ENCODE measurements at places on chromosomes 2 and 18. TPM values are rescaled to one million over a fixed set of nuclear protein-coding genes. Genes with fewer than 3 reads are reported as not detected.

- H3K36me3 ChIP-seq: no peaks in the 10 kb centered on the region
- H3K4me3 ChIP-seq: no peak overlapping the region
- no peak overlapping the region for H3K27ac ChIP-seq
Observed at GRCh38 chr2:189798312-189799029, 14.2 kb downstream of the PMS1 start.

DNA sequence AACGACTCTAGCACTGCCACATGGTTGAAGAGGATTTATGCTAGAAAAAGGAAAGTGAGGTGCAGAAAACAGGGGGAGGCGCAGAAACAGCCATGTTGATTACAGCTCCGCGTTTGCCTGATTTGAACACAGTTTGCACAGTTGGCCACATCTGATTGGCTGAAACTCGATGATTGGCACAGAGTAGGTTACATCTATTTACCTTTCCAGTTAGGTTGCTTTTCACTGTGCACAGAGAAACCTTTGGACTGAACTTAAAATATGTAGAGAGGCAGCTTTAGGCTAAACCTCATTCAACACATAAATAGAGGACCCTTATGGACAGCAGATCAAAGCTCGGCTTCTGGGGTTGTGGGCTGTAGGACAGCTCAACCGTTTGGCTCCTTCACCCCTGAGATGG is 153.7 kb upstream of the APCDD1 start:
- peaks cover 42% of the 10 kb centered on the region for H3K4me1 ChIP-seq
- no peak overlapping the region for H3K27ac ChIP-seq
- H3K4me3 ChIP-seq: no peak overlapping the region

- no peak for DNase-seq
- H3K27ac ChIP-seq: no peak overlapping the region
- H3K36me3 ChIP-seq: no peaks in the 10 kb centered on the region
- H3K27me3 ChIP-seq: no peaks in the 10 kb centered on the region
Observed at GRCh38 chr2:113050921-113051895, 1.5 kb downstream of the IL36B start.

DNA sequence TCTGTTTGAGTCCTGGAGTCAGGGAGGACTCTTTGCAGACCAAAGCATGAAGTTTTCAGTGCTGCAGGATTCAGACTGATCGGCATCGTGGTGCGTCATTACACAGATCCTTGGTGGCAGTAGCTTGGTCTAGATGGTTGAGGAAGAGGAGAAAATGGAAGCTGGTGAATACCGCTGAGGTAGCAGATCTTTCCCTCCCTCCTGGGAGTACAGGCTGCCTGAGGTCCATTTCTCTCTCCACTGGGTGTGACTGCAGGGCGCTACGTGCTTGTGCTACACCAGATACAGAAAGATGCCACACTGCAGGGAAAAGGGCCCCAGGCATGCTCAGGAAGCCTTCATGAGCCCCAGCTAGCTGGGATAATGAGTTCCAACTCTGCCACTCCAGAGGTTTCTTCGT is 3.3 kb upstream of the CNDP1 start:
- no peak overlapping the region for H3K4me3 ChIP-seq
- H3K27me3 ChIP-seq: no peaks in the 10 kb centered on the region
- no peak for DNase-seq
- no peak overlapping the region for H3K27ac ChIP-seq
- H3K4me1 ChIP-seq: no peaks in the 10 kb centered on the region

GRCh38 chr2:237534380-237534779 is 32.0 kb upstream of the PRLH start:
- H3K4me3 ChIP-seq: no peak overlapping the region
- H3K27ac ChIP-seq: no peak overlapping the region
- H3K36me3 ChIP-seq: no peaks in the 10 kb centered on the region
- H3K4me1 ChIP-seq: no peaks in the 10 kb centered on the region
- DNase-seq: no peak

DNA sequence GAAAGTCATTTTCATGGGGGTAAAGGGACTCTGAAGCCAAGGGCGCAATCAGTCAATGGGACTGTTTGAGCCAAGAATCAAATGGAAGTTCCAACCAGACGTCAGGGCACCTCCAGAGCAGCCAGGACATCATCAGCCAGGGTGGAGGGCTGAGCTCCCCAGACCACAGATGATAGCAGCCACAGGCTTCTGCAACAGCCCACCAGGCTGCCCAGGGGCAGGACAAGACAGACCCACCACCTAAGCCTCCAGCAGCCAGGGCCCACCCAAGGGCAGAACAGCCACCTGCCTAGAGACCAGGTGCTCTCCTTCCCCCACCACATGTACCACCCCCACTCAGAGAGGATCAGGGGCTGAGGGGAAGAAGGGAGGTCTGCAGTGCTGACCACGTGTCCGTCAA is 53.8 kb upstream of the SLC66A3 start:
- H3K27ac ChIP-seq: no peak overlapping the region
- no peak for DNase-seq
- H3K4me3 ChIP-seq: no peak overlapping the region
- no peaks in the 10 kb centered on the region for H3K4me1 ChIP-seq

- H3K27ac ChIP-seq: peak overlapping the region; percentile 98
- peak; percentile 92 for DNase-seq
- no peaks in the 10 kb centered on the region for H3K27me3 ChIP-seq
- H3K4me3 ChIP-seq: peak overlapping the region; percentile 91
Observed at GRCh38 chr2:135985826-135986393, 484 bp upstream of the DARS1 start.

Gene FAM228A
- total RNA-seq: 0.66 TPM

- no peak for DNase-seq
- H3K27ac ChIP-seq: no peak overlapping the region
- H3K27me3 ChIP-seq: no peaks in the 10 kb centered on the region
- no peaks in the 10 kb centered on the region for H3K4me1 ChIP-seq
- H3K4me3 ChIP-seq: no peak overlapping the region
Observed at GRCh38 chr2:45928946-45929345, 277.5 kb downstream of the PRKCE start.

DNA sequence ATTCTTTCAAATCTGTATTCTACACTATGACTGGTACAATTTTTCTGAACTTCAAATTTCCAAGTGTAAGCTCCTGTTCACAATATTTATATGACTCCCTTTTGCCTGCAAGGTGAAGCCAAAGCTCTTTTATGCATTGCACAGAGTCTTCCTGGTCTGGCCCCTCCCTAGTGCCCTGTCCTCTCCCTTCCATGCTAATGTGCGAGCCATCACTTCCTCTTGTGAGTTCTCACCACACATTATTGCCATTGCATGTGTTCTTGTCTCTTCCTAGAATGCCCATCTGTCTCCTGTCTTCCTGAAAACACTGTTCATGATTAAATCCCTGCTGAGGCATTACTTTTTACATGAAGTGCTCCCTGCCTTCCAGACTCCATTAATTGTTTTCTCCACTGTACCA is 169.9 kb downstream of the MC4R start:
- H3K36me3 ChIP-seq: no peaks in the 10 kb centered on the region
- no peak overlapping the region for H3K27ac ChIP-seq
- peaks cover 7% of the 10 kb centered on the region for H3K4me1 ChIP-seq

DNA sequence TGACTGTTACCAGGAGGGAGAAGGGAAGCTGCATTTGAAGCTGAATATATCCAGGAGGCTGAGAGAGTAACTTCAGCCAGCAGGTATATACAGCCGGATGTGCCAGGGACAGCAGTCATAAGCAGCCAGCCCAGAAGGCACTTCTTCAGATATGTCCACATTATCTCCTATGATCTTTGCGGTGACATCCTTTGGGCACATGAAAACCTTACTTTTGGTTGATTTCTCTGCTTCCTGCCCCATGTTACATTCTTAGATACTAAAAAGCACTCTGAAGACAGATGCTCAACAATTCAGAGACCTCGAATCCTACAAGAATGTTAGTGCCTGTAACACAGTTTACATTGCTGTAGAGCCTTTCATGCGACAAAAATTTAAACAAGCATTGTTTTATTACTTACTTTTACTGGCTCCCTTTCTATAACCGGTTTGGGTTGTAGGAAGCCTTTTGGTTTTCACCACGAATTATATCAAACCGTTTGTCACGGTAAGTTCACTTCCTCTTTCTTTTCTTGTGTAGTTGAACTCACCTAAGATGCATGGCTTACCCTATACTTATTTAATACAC is 50.3 kb upstream of the TLK1 start:
- peak; percentile 56 for DNase-seq
- H3K4me1 ChIP-seq: peaks cover 13% of the 10 kb centered on the region
- H3K36me3 ChIP-seq: no peaks in the 10 kb centered on the region

Gene HOXD8
- 1.5 TPM for total RNA-seq

Gene TSPYL6
- total RNA-seq: not detected

Gene SOWAHC
- total RNA-seq: 7.3 TPM

Gene SP140
- total RNA-seq: 6.6 TPM

DNA sequence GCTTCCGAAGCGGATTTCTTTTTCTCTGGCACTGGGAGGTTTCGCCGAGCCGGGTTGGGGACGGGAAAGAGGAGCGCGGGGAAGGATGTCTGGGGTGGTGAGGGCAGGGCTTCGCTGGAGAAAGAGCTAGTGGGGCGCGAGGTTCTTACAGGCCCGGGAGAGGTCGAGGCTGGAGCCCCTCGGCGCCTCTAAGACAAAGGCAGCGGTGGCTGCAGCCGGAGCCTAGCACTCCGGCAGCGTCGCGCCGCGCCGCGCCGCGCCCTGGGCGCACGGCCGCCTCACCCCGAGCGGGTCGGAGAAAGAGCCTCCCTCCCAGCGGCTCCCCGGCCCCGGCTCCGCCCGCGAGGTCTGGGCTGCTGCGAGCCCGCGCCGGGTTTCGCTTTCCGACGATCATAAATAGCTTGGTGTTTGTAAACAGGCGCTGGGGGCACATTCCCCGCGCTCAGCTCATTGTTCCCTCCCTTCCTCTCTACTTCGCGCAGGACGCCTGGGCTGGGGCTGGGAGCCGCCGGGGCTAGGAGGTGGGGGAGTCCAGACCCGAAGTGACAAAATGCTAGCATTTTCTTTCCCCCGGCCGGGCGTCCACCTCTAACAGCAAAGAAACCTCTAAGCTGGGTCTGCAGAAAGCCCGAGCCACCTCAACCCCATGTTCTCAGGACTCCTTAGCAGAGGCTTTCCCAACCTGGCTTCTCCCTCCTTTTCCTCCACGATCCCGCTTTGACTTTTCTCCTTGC is 813 bp upstream of the MEIS1 start:
- peak overlapping the region; percentile 44 for H3K4me3 ChIP-seq
- peaks cover 6% of the 10 kb centered on the region for H3K4me1 ChIP-seq
- DNase-seq: no peak
- H3K27ac ChIP-seq: peak overlapping the region; percentile 64
- H3K36me3 ChIP-seq: no peaks in the 10 kb centered on the region

GRCh38 chr2:130310881-130311280 is 31.8 kb upstream of the IMP4 start:
- no peaks in the 10 kb centered on the region for H3K4me1 ChIP-seq
- no peak overlapping the region for H3K4me3 ChIP-seq
- no peaks in the 10 kb centered on the region for H3K36me3 ChIP-seq
- no peaks in the 10 kb centered on the region for H3K27me3 ChIP-seq
- DNase-seq: no peak
- H3K27ac ChIP-seq: no peak overlapping the region

- H3K27ac ChIP-seq: no peak overlapping the region
- H3K4me1 ChIP-seq: no peaks in the 10 kb centered on the region
Observed at GRCh38 chr2:10989151-10989550, 77.4 kb downstream of the KCNF1 start.

Gene FEV
- total RNA-seq: not detected

Gene HNRNPA3
- total RNA-seq: 30.9 TPM

- no peaks in the 10 kb centered on the region for H3K27me3 ChIP-seq
- no peaks in the 10 kb centered on the region for H3K36me3 ChIP-seq
- H3K27ac ChIP-seq: peak overlapping the region; percentile 75
- no peak overlapping the region for H3K4me3 ChIP-seq
- peak; percentile 79 for DNase-seq
Observed at GRCh38 chr2:26519396-26520147, 41.6 kb upstream of the OTOF start.

- H3K36me3 ChIP-seq: peaks cover 54% of the 10 kb centered on the region
- no peak overlapping the region for H3K4me3 ChIP-seq
- DNase-seq: no peak
- H3K4me1 ChIP-seq: no peaks in the 10 kb centered on the region
- H3K27ac ChIP-seq: no peak overlapping the region
Observed at GRCh38 chr2:241894056-241894641, 24.6 kb downstream of the RTP5 start.

Gene NCKAP5
- 2.0 TPM for total RNA-seq

DNA sequence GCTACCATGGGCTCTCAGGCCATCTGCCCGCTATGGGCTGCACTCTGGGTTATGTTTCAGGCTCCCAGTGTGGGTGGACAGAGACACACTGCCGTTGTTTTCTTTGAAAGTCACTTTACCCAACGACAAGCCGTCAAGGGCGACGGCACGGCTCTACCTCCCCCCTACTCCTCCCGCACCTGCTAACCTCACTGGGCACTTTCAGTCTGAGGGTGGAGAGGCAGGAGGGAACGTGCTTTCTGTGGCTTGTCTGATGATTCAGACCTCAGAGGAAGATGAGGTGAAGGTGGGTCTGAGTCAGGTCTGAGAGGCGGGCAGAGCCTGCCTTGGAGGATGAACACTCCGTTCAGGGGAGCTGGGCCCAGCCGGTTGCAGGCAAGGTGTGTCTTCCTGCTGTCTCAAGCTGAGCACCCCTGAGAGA is 147.6 kb upstream of the HDAC4 start:
- H3K4me1 ChIP-seq: peaks cover 96% of the 10 kb centered on the region
- DNase-seq: peak; percentile 52
- no peak overlapping the region for H3K4me3 ChIP-seq
- no peaks in the 10 kb centered on the region for H3K36me3 ChIP-seq
- peak overlapping the region; percentile 46 for H3K27ac ChIP-seq

DNA sequence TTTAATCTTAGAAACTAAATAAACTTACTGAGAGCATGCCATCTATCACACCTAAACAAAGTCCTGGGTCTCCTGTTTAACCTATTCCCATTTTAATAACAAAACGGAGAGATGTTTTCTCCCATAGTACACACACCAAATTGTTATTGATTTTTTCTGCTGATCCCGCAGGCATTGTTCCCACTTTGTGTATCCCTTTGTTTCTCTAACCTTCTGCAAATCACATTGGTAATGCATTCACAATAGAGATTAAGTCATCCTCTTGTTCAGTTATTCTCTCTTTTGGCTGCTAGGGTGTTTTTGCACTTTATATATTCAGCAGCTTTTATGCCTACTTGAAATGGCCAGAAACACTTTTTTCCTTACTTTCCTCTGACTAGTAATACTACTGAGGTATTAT is 1071.9 kb upstream of the CDH2 start:
- no peak overlapping the region for H3K27ac ChIP-seq
- no peak overlapping the region for H3K4me3 ChIP-seq
- H3K36me3 ChIP-seq: no peaks in the 10 kb centered on the region
- DNase-seq: no peak

GRCh38 chr2:16816016-16816415 is 150.4 kb upstream of the CYRIA start:
- DNase-seq: no peak
- no peaks in the 10 kb centered on the region for H3K4me1 ChIP-seq
- H3K27ac ChIP-seq: no peak overlapping the region
- H3K4me3 ChIP-seq: no peak overlapping the region

DNA sequence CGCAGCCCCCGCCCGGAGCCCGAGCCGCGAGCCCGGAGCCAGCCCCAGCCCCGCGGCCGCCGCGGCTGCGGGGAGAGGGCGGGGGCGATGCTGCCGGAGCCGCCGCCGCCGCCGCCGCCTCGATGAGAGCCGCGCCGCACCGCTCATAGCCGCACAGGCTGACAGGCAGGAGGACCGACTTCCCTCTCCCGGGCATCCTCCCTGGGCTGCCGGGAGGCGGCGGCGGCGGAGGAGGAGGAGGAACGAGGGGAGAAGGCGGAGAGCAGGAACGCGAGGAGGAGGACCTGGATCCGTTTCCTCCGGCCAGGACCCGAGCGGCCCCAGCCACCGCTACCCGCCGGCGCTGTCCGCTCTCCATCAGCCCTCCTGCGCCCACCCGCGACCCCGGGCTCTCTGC is 370 bp downstream of the KLHL29 start:
- H3K4me1 ChIP-seq: peaks cover 13% of the 10 kb centered on the region
- H3K36me3 ChIP-seq: no peaks in the 10 kb centered on the region
- H3K27ac ChIP-seq: peak overlapping the region; percentile 31
- DNase-seq: no peak
- peaks cover 81% of the 10 kb centered on the region for H3K27me3 ChIP-seq

Gene REL
- 10.6 TPM for total RNA-seq
